ENCODE measurements at places on chromosomes 16 and 17.
A peak's percentile ranks its signal among the peaks of the same experiment; 100 is the strongest.

GRCh38 chr16:51155199-51155607, 4.1 kb upstream of the SALL1 start:
- H3K27ac ChIP-seq = no peak overlapping the region
- H3K4me1 ChIP-seq = no peaks in the 10 kb centered on the region
- H3K27me3 ChIP-seq = no peaks in the 10 kb centered on the region

GRCh38 chr16:54633943-54634362, 296.7 kb upstream of the IRX5 start:
- H3K4me1 ChIP-seq = no peaks in the 10 kb centered on the region
- no peak overlapping the region for H3K27ac ChIP-seq
- peak; percentile 29 for DNase-seq
- no peaks in the 10 kb centered on the region for H3K36me3 ChIP-seq
- no peaks in the 10 kb centered on the region for H3K27me3 ChIP-seq
- H3K4me3 ChIP-seq = no peak overlapping the region

- no peaks in the 10 kb centered on the region for H3K4me1 ChIP-seq
- no peaks in the 10 kb centered on the region for H3K27me3 ChIP-seq
- DNase-seq = no peak
- H3K4me3 ChIP-seq = no peak overlapping the region
- no peak overlapping the region for H3K27ac ChIP-seq
These were observed 330.7 kb downstream of the KIF2B start for GRCh38 chr17:54153423-54153822.

- peak overlapping the region; percentile 74 for H3K4me3 ChIP-seq
- H3K4me1 ChIP-seq = peaks cover 21% of the 10 kb centered on the region
- peak overlapping the region; percentile 37 for H3K27ac ChIP-seq
These were observed 1.6 kb downstream of the XYLT1 start for GRCh38 chr16:17469011-17469740.
